ENCODE measurements at places on chromosomes 1 and 21.

- DNase-seq, result no peak
Measured at GRCh38 chr1:114040273-114041015, 61.2 kb downstream of the OLFML3 start.

DNA sequence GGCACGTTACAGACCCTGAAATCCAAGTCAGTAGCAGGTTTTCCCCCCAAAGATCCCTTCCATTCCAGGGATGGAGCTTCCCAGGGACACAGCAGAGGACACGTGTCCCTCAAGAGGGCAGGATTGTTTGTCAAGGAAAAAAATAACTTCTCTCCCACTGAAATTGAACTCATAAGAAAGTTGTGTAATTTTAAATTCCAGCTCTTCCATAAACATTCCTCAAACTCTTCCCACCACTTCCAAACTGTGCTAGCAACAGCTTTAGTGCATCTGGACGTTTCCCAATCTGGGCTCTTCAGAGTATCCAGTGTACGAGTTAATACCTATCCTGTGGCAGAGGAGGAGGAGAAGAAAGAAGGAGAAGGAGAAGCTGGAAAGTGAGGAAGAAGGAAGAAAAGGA, 79.6 kb downstream of the PSMG1 start:
- no peak for DNase-seq

DNA sequence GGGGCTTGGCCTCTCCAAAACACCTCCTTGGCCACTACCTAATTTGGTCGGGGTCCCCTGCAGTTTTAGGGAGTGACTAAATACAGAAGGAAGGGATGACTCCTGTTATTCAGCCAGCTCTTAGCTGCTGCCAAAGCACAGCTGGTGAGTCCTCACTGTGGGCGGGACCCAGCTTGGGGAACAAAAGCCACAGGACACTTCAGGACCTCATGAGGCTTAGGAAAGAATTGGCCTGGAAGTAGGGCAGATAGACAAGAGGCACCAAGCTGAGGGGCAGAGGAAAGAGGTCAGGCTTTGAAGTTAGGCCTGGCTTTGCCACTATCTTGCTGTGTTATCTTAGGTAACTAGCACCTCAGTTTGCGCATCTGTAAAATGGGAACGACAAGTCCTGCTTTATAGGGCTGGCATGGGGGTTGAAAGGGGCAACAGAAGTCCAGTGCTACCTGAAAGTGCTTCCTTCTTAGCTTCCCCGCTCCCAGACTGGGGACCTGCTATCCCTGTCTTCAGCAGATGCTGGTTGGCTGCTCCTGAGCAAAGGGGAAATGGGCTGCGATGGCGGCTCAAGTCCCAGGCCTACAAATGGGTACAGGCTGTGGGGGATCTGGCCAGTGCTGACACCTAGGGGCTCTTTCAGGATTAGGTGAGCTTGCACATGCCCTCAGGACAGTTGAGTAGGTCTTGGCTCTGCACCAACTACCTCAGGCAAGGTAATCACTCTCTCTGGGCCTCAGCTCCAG, 15.7 kb downstream of the IFI6 start:
- DNase-seq, result peak; percentile 52

DNA sequence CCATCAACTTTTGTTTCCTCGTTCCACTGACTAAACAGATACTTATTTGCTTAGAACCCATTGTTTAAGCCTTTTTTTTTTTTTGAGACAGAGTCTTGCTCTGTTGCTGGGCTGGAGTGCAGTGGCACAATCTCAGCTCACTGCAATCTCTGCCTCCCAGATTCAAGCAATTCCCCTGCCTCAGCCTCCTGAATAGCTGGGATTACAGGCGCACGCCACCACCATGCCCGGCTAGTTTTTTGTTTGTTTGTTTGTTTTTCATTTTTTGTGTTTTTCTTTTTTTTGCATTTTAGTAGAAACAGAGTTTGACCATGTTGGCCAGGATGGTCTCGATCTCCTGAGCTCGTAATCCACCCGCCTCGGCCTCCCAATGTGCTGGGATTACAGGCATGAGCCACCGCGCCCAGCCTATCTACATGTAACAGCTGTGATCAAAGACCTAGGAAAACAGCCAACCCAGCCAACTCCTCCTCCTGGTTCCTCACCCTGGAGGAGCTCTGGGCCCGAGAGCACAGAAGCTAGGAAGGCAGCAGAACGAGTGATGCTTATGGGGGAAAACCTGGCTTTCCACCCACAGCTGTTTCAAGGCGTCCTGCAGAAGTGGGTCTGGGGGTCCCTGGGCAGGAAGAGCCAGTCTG, 32.9 kb downstream of the KCNN3 start:
- DNase-seq, result peak; percentile 44

GRCh38 chr1:2412773-2413494, 570 bp upstream of the PEX10 start:
- DNase-seq, result peak; percentile 80

GRCh38 chr1:52157582-52157981, 15.7 kb downstream of the ZFYVE9 start:
- no peak for DNase-seq

GRCh38 chr1:10698726-10699469, 97.5 kb downstream of the CASZ1 start:
- peak; percentile 39 for DNase-seq

DNA sequence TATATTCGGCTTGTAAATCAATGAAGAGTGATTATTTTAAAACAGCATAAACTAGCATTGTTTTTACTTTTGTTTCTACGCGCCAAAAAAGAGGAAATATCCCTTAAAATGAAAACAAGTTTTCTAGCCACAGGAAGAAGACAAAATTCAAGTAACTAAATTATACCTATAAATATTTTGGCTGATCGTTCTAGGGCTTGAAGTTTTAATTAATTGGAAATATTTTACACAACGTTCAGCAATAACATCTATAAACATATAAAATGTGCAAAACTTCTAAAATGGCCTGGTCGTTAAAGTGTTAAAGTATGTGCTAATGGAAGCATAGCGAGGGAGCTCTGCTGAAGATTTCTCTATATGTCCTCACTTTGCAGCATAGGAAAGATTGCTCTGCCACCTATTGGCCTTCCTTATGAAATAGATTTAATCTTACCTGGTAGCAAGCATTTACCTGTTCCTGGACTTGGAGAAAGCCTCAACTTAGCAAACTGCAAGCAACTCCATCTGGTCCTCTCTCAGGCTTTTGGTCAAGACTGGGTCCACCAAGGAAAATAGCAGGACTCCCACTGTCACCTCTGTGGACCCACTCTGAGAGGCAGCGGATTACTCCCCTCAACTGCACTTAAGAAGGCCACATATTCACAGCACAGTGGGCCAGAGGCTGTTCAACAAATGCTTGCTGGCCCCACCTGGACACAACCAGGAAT, 351.3 kb upstream of the RUNX1 start:
- DNase-seq, result peak; percentile 74

GRCh38 chr1:174938281-174939007, 61.3 kb upstream of the CACYBP start:
- DNase-seq, result no peak

DNA sequence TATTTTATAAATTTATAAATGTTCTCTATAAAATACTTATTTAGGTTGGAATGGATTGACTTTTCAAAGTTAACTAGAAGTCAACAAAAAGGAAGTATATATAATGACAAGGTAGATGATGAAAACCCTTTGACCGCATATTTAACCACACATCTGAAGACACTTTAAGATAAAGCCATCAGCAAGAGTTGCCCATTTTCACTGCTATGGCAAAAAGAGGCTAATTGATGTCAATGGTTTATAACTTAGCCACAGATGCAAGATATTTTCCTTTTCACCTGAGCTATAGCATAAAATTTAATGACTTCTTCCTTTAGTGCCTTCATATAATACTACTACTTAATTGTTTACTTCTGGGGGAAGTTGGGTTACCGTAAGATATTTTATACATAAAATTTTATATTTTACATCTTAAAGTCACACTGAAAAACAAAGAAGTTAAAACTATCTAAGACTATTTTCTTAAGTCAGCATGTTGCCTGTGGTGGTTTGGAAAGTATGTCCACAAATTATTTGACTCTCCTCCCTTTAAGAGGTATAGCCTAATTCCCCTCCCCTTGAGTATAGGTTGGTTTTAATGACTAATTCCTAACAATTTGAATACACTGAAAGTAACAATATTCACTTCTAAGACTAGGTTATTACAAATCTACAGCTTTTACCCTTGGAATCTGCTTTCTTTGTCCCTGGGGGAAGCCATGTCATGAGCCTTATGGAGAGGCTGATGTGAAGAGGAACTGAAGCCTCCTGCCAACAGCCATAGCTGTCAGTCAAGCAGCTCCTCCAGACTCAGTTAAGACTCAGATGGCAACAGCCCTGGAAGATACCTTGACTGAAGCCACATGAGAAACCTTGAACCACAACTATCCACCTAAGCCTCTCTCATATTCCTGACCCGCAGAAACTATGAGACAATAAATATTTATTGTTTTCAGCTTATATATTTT, 40.3 kb upstream of the LRRC8B start:
- peak; percentile 20 for DNase-seq

DNA sequence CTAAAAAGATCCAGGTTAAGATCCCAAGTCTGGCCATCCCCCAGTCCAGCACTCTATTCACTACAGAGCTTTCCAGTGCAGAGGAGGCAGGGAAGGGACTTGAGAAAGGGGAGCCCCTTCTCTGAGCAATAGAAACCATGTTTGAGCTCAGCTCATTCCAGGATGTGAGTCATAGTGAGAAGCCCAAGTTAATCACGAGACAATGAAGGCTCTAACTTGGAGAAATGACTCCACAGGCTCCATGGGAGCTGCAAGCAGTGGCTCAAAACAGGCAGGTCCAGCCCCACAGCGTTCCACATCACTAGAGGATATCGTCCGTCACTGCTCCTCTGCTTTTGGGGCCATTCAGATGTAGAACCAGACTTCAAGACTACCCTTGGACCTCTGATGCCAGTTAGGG, 59.1 kb downstream of the CAMK2N1 start:
- DNase-seq, result no peak

GRCh38 chr1:248164031-248164430, 10.6 kb upstream of the OR2M2 start:
- no peak for DNase-seq

DNA sequence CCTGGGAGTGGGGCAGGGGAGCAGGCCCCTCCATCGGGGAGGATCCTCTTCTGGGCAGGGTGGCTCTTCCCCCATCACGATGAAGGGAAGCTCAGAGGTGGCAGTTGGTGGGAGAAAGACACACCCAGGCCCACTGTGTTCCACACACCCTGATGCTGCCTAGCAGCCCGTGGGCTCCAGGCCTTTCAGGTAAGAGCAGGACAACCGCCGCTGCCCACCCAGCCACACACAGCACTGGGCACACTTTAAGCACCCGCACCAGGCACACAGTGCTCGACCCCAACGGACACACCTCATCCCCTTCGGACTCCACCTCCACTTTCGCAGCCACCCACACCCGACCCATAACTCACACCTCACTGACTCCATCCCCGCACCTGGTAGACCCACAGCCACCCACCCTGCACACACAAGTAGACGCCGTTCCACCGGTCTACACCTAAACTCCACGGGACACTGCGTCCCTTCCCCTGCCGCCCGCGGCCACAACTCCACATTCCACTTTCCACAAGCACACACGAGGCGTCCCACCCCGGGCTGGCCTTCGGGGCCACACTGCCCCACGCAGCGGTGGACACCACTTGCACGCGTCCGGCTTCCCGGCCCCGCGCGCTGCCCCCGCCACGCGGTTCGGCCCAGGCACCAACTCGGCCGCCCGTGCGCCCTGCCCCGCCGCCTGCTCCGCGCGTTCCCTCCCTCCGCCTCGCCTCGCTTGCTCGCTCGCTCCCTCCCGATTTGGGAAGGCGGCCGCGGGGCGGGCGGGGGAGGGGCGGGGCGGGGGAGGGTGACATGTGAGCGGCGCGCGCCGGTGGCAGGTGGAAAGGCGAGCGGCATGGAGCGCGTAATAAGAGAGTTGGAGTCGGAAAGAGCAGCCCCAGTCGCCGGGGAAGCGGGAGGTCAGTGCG, at the start of gene KCNQ4:
KCNQ4 (plus strand) TSS at position 787 of the 905 bp plus-strand sequence. CDS start 307 bp downstream, outside the sequence.
- peak; percentile 59 for DNase-seq

DNA sequence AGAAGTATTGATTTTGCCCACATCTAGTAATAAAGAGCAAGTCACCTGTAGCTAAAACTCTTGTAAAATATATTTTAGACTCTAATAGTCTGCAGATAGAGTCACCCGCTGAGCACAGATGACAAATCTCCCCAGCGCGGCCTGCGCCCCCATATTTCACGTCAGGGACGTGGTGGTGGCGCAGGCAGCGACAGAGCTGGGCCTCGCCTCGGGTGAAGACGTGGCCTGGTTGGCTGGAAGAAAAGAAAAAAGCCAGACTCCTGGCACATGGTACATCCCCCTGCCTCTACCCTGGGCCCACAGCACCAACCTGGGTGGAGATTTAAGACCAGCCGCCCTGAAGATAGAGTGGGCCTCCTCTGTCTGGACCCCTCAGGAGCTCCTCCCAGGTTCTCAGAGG, 6.0 kb upstream of the DMBX1 start:
- DNase-seq, result no peak

GRCh38 chr1:57464756-57465155, 40.9 kb upstream of the DAB1 start:
- no peak for DNase-seq

GRCh38 chr1:62424411-62424810, 12.4 kb upstream of the USP1 start:
- DNase-seq, result no peak

GRCh38 chr1:16175610-16176553, 20.0 kb upstream of the EPHA2 start:
- no peak for DNase-seq

DNA sequence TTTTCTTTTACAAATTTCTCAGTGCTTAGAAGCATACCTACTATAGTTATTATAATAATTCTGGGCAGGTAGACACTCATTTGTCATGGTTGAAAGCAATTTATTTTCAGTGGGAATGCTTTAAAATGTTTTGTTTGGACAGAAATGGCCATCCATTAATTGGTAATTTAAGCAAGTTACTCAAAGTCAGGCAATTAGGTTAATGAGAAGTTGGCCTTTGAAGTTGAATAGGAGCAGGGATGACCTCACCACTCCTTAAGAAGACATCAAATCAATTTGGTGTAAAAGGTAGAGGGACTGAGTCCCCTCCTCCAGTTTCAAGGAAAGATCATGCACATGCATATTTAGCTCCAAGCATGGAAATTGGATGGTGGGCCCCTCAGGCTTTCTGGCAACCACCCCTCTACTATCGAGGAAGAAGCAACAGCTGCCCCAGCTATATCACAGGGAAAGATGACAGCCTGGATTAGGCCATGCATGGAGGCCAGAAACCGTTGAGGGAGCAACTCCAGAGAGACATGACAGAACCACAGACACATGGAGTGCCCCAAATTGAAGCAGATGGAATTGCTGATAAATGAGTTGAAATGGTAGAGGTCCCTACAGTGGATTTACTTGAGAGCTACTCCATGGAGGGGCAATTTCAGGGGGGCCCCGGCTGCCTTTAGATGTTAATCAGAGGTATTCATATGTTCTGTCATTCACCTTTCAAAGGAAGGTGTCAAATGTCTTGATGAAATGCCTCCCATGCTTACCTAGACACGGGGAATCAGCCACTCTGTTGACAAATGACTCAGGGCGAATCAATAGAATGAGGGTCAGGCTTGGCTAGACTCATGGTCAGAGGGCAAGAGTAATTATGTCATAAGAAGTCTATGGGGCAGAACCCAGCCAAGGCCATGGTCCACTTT, 26.7 kb downstream of the HLX start:
- DNase-seq, result no peak
